ENCODE measurements at places on chromosomes 12 and 14.

GRCh38 chr14:101758913-101759593, 2.5 kb upstream of the PPP2R5C start:
- DNase-seq, result no peak

DNA sequence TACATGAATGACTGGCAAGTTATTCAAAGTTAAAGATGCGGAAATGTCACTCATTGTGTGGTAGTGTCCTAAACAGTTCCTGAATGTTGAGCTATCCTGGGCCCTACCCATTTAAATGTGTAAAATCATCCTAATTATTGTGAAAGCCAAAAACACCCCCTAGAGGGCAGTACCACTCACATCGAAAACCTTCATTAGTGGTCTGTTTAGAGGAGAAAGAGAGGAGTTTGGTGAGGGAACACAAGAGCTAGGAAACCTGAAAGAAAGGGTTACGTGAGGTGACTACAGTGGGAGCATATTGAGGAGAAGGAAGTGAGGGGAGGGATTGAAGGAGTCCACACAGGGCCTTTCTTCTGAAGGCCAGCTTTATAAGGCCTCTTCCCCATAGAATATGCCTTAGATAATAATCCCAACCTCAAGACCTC, 2.5 kb upstream of the TEP1 start:
- peak; percentile 35 for DNase-seq

GRCh38 chr14:28953973-28954372, 187.4 kb downstream of the FOXG1 start:
- no peak for DNase-seq

- DNase-seq, result no peak
Measured at GRCh38 chr12:65605019-65605418, 219.3 kb upstream of the HMGA2 start.

- no peak for DNase-seq
Measured at GRCh38 chr14:77520555-77520954, 21.9 kb upstream of the ISM2 start.

DNA sequence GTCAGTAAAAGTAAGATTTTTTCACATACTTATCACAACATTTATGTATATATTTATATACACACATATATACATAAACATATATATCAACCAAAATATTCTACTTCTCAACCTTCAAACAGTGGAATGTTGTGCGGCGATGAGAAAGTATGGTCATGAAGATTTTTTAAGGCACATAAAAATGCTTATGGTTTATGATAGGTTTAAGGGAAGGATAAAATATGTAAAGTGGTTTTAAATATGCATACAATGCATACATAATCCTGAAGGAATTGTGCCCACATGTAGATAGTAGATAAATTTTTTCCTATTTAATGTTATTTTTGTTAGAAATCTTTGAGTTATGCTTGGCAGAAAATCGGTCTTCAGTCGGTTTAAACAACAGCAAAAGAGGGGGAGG, 182.7 kb downstream of the ANO6 start:
- DNase-seq, result no peak

DNA sequence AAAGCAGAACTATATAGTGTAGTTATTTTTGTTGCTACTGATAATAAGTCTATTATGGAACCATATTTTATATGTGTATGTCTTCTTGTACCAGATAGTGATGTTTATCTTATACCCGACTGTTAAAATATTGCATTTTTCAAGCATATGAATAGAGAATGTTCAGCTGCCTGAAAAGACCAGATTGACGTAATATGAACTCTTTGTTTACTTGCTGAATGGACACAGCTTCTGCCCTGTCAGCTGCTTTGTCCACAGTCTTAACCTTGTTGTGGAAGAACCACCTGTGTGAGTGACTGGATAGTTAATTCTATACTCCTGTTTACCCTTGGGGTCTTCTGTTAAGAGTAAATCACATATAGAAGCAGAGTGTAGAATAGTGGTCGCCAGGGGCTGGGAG, 109.3 kb downstream of the LGR5 start:
- no peak for DNase-seq

DNA sequence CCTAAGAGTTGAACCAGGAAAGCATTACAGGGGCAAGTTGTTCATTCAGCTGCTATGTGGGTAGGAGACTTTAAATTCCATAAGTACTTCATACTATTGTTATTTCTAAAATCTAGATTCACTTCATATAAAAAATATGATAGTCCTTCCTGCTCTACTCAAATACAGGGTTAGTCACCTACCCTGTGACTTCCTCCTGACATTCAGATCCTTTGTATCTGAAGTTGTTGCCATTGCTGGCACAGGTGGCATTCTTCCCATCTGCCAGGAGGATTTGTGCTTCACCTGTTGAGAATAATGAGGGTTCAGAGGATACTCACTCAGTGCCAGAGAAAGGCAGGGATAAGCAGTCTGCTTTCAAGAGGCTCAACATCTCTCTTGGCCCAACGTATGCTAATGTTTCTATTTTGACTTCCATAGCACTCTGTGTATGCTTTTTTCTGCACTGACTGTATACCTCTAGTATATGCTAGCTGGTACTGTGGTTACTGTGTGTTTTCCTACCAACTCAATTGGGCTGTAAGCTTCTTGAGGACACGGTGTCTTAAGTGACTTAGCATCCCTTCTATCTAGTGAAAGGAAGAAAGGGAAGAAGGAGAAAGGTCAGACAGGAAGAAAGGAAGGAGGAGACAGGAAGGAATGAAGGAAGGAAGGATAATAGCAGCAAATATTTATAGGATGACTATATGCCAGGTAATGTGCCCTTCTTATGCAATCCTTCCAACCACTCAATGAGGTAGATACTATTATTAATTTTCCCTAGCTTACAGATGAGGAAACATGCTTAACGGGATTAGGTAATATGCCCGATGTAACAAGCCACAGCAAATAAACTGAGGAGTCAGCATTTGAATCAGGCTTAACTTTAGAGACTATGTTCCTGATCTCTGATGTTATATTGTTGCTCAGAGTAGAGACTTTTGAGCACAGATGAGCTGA, 38.5 kb upstream of the FGF6 start:
- DNase-seq, result no peak

- no peak for DNase-seq
Measured at GRCh38 chr12:27343255-27344000, 10.8 kb downstream of the BMAL2 start.

GRCh38 chr12:43763769-43764168, 5.0 kb downstream of the IRAK4 start:
- DNase-seq, result no peak

GRCh38 chr14:55328317-55328716, 57.1 kb downstream of the FBXO34 start:
- DNase-seq, result no peak

- no peak for DNase-seq
Measured at GRCh38 chr12:92503029-92503931, 199.5 kb upstream of the PLEKHG7 start.

- no peak for DNase-seq
Measured at GRCh38 chr12:106978035-106978800, 8.7 kb downstream of the MTERF2 start.

DNA sequence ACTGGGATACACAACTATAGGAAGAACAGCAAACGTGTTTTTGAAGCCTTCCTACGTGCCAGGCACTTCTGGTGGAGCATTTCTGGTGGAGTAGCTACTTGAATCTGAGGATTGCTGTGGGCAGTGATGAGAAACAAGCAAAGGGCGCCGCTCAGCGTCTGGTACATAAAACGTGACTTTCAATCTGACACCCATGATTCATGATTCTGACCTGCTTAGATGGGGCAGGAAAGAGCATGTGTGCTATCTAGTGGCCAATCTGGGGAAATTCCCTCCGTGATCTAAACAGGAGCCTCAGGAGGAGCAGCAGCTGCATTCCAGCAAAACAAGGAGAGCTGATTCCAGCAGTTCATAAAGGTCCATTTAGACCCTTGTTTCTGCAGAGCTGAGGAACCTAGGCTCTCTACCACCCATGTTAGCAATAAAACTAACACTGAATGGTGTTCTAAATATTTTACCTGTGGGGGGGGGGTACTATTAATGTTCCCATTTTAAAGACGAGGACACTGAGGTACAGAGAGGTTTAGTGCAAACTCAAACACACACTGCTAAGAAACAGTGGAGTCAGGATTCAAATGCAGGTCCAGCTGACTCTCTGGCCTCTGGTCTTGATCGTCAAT, 37.8 kb downstream of the PAH start:
- DNase-seq, result peak; percentile 16

DNA sequence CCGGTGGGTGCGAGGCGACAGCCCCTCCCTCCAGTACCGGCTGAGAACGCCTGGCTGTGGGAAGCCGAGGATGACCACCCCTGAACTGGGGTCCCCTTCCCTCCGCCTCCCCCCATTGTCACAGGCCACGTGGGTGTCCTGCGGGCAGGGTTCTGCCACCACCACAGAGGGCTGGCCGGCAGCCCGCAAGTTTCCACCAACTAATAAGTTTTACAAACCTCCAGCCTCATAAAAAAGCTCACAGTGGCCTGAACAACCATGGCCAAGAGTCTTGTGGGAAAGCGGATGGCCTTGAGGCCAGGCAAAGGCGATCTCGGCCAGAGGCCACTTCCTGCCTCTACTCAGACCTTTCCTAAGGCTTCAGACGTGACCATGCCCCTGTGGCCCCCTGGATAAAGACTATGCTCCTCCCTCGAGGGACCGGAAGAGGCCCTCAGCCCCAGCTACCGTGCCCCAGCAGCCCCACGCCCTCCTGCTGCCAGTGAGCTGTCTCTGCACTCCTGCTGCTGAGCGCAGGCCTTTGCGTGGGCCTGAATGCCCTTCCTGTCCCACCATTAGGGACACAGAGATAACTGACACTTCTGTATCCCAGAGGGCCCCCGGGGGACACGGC, 46.1 kb upstream of the DLK1 start:
- DNase-seq, result peak; percentile 66

DNA sequence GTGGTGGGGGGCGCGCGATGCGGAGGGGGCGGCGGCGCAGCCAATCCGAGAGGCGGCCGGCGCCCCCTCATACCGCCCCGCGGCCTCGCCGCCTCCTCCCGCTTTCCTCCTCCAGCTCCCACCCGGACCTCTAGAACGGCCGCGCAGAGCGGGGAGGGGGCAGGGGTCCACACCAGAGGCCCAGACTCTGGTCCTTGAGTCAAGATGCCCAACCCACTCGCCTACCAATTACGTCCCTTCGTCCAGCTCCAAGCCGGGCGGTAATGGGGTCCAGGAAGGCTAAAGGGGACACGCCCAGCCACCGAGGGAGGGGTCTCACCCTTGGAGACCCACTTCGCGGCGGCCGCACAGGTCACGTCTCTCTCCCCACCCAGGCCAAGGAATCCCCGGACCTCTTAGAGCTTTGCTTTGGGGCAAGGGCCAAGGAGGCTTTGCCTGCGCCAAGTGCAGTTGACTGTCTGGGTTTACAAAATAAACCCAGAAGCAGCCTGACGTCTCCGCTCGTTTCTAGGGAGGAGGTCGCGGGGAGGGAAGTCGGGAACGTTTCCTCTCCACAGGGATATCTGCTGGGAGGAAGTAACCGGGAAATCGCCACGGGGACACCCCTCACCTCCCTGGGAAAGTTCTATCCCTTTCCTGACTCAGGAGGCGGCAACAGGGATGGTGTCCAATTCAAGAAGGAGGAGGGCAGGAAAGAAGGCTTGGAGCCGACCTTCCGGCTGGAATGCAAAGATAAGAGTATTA, 394 bp upstream of the AMIGO2 start:
- DNase-seq, result peak; percentile 41

- no peak for DNase-seq
Measured at GRCh38 chr14:94926176-94926575, 156.3 kb upstream of the GSC start.

DNA sequence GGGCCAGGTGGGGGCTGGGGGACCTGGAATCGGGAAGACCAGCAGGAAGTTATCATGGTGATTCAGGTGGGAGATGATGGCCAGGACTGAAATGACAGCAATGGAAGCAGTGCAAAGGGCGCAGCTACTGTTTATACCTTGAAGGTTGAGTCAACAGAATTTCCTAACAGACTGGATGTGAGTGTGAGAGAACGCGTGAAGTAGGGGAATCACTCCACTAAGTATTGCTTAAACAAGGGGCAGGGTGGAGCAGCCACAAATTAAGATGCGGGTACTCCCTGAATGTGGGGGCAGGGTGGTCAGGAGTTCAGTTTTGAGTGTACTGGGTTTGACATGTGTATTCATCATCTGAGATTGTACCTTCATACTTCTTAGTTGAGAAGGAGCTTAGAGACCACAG, 45.1 kb downstream of the MYF5 start:
- DNase-seq, result no peak

GRCh38 chr12:26265606-26266005, 70.2 kb downstream of the SSPN start:
- no peak for DNase-seq

All from K562 (cell line).